ENCODE measurements at places on chromosomes 7 and 10. TPM values are rescaled to one million over a fixed set of nuclear protein-coding genes. Genes with fewer than 3 reads are reported as not detected.

NUTM2D gene
- total RNA-seq = 4.0 TPM

C10orf67 gene
- not detected for total RNA-seq

ZNF107 gene
- total RNA-seq = 12.4 TPM

AOAH gene
- 30.3 TPM for total RNA-seq

FAM13C gene
- total RNA-seq = not detected

ST8SIA6 gene
- total RNA-seq = 0.34 TPM

SLIT1 gene
- 0.39 TPM for total RNA-seq

LOXL4 gene
- not detected for total RNA-seq

H2BK1 gene
- not detected for total RNA-seq

METTL27 gene
- 1.6 TPM for total RNA-seq

GNGT1 gene
- total RNA-seq = not detected

DOCK4 gene
- 0.31 TPM for total RNA-seq

SEMA3E gene
- not detected for total RNA-seq

TEX36 gene
- not detected for total RNA-seq

ZNF853 gene
- total RNA-seq = 2.5 TPM

GPR26 gene
- total RNA-seq = not detected

BTBD16 gene
- not detected for total RNA-seq

ZNF503 gene
- total RNA-seq = 0.38 TPM

ADIRF gene
- total RNA-seq = not detected

FMC1 gene
- 0.89 TPM for total RNA-seq

All from CD4-positive, alpha-beta T cell (primary cell).